ENCODE measurements at places on chromosomes 1 and 21.

DNA sequence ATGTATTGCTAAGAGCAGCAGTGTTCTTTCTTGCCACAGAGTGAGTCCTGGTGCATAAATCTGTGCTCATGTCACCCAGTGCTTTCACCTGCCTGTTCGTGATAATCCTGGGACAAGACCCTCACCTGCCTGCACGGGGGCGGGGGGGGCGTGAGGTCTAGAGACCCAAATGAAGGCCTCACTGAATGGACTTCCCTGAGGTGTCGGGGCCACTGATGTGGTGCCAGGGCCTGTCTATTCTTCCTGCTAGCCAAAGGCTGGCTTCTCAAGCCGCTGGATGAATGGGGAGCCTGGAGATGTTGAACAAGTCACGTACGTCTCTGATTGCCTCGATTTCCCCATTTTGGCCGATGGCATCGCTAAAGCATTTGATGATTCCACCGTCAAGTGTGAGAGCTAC, 118.8 kb upstream of the IRF2BP2 start:
- DNase-seq = no peak

GRCh38 chr21:33808715-33809367, 106.8 kb downstream of the ATP5PO start:
- DNase-seq = no peak

GRCh38 chr1:164928232-164928812, 369.3 kb downstream of the PBX1 start:
- no peak for DNase-seq

DNA sequence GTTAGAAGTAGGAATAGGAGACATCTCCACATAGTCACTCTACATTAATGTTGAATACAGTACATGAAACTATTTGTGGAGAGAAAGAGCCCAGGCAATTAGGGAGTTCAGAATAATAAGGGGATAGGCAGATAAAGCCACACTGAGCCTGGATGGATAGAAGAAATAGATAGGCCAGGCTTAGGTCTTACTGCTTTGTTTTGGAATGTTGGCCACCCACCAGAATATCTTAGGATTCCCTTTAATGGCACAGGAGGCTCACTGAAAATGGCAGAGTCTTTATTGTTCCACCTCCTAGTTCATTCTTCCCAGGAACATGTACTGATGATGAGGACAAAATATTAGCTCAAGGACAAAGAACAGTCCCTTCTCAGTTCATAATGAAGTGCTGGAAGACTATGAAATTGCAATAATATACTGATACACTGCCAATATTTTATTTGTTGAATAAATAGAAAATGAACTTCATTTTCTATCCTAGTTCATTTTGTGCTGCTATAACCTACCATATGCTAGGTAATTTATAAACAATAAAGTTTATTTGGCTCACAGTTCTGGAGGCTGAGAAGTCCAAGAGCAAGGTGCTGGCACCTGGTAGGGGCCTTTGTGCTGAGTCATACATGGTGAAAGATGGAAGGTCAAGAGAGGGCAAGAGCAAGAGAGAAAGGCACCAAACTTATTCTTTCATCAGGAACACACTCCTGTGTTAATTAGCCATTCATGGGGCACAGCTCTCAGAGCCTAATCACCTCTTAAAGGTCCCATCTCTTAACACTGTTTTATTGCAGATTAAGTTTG, 87.3 kb downstream of the TBX15 start:
- DNase-seq = no peak

DNA sequence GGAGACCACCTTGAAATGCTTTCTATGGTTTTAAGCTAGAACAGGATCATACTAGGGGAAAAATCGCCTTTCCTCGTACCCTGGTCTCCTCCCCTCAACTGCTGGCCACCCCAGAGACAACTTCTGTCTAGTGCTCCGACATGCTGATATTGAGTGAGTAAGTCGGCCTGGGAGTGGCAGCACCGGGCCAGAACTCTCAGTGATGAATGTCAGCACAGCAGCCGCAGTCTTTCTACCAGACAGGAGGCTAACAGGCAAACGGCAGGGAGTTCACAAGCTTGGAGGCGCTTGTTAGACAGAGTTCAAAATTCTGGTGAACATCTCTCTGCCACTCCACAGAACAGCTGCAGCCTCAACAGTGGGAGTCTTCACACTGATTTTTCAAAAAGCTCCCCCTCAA, 716.9 kb downstream of the ADGRL2 start:
- no peak for DNase-seq

- no peak for DNase-seq
These were observed 3.2 kb upstream of the TNFSF4 start for GRCh38 chr1:173210283-173210682.

GRCh38 chr1:198443365-198444233, 96.9 kb downstream of the ATP6V1G3 start:
- no peak for DNase-seq

DNA sequence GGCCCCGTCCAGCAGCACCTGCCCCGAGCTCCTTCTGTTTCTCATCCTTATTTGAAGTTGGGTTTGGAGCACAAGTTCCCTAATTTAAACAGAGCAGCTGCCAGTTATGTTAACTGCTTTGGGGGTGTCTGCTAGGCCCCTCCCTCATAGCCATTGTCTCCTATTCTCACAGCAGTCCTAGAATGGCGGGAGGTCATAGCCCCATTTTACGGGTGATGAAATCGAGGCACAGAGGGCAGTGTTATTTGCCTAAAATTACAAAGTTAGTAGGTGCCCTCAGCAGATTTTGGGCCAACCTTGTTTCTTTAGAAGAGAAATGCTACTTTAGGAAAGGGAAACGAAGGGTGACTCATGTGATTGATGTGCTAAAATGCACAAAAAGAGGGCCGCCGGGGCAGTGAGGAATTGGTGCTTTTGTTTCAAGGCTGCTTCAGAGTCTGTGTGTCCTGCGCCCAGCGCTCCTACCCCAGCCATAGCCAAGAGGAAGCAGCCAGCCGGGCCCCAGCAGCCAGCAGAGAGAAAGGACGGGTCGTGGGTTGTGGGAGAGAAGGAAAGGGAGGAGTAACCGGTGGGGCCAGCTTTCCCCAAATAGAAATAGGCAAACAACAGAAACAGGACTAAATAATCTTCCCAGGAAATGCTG, 13.0 kb downstream of the VANGL1 start:
- no peak for DNase-seq

DNA sequence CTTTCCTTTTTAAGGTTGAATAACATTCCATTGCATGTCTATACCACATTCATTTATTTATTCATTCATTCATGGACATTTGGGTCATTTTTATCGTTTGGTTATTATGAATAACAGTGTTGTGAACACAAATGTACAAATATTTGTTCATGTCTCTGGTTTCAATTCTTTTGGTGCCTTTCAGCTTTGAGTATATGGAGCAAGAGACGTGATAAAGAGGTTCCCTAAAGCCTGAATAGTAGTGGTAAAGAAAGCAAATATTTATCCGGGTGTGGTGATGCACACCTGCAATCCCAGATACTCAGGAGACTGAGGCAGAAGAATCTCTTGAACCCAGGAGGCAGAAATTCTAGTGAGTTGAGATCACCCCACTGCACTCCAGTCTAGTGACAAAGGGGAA, 5.3 kb upstream of the RLF start:
- DNase-seq = no peak

DNA sequence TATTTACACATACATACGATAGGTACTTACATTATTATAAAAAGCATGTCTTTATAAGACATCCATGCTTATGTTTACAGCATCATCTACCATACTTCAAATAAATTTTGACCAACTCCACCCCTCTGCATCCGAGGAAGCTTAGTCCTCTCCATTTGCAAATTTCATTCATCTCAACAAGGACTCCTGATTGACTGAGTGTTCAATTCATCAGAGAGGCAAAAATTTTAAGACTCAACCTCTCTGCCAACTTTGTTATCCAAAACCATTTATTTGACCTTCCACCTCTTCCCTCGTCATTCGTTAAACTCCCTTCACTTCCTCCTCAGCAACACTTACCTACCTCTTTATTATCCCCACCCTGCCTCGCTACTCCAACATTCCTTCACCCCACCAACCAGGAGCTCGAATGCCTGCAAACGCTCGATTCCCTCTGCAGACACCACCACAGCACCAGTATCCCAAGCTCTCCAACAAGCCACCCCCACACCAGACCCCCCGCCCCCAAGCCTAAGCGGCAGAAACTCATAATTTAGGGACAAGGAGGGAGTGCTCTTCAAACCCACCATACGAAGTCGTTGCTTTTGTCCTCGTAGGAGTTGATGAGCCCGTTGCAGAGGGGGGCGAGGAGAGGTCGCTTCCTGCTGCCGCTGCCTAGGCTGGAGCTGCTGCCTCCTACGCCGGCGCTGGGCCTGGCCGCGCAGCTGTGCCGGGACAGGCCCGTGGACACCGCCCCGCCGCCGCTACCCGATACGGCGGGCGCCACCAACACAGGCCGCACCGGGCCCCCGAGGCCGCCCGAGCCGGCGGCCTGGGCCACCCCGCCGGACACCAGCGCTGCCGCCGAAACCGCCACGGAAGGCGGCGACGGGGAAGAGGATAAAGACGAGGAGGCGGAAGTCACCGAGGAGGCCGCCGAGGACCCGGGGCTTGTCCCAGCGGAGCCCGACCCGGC, 803 bp downstream of the COP1 start:
- peak; percentile 54 for DNase-seq

- no peak for DNase-seq
These were observed 124.8 kb downstream of the LRIG2 start for GRCh38 chr1:113197719-113198330.

DNA sequence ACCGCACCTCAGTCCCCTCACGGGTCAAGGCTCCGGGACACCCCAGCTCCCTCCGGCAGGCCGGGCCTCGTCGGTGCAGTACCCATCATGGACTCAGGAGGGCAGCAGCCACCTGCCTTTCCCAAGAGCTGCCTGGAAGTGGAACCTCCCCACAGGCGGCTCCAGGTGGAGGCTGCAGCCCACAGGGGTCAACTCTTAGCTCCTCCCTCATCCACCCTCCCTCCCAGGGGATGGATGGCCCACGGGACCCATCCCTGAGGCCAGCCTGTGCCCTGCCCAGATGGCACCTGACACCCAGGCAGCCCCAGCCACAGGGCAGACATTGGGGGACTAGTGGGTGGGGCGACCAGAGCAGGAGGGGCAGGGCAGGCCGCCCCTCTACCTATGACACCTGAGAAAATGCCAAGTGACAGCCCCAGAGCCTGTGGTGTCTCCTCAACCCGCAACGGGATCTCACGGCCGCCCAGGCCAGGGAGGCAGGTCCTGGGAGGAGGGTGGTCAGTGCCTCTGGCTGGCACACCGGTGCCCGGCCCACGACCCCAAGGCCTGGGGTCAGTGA, 1.2 kb upstream of the ARHGEF16 start:
- peak; percentile 63 for DNase-seq

DNA sequence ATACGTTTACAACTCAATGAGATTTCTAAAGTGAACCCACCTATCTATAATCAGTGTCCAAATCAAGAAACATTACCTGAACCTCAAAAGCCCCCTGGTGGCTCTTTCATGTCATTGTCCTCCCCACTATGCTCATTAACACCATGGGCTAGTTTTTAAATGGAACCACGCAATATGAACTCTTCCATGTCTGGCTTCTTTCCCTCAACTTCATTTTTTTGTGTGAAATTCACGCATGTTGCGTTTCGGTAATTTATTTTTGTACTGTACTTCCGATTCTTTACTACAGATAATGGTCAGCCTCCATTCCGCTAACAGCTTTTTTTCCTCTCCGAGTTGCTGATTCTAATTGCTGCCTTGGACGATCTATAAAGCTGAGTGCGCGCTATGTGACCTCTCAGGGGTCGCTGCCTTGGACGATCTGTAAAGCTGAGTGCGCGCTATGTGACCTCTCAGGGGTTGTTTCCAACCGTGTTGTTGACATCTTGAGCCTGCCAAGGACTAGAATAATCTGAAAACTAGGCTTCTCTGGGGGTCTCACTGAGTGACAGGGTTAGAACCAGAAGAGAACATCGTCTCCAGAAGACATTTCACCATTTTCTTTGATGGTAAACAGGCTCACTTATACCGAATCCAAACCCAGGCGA, 1.1 kb upstream of the CACYBP start:
- DNase-seq = no peak

DNA sequence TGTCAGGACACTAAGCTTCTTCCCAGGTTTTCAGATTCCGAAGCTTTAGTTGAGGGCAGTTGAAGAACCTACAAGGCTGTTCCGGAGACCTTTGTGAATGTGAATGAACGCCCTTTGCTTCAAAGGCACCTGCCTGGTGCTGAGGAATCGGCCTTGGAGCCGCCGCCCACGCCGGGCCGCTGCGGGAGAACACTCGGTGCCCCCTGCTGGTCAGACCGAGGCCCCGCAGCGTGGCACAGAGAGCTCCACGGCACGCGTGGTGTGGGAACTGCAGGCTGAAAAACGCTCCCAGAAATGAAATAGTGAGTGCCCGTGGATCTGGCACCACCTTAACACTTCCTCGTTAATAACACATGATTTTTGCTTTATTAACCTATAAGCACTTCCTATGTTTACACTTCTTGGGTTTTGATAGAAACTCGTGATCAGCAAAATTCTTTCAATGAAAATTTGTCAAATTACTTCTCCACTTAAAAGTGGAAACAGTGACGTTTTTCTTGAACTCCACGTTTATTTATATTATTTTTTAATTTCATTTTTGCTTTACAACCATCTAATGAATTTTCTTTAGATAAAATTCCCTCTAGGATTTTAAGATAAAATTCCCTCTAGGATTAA, 460.6 kb downstream of the DSCAM start:
- no peak for DNase-seq

GRCh38 chr1:84598846-84599741, 24.9 kb upstream of the CTBS start:
- no peak for DNase-seq

DNA sequence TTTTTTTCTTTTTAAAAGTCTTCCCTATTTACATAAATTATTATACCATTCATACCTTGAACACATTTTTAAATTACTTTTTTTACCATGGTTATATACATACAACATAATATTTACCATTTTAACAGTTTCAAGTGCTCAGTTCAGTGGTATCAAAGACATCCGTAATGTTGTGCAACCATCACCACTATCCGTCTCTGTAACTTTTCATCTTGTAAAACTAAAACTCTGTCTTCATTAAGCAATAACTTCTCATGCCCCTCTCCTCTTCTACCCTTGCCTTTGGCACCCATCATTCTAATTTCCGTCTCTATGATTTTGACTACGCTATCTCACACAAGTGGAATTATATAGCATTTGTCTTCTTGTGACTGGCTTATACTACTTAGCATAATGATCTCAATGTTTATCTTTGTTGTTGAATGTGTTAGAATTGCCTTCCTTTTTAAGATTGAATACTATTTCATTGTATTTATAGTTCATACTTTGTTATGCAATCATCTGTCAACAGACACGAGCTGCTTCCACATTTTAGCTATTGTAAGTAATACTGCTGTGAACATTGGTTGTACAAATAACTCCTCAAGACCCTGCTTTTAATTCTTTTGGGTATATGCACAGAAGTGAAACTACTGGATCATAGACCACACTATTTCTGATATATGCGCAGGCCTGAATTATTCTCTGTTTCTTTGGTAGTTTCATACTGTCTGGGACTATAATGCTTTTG, 689.5 kb upstream of the NCAM2 start:
- DNase-seq = no peak

GRCh38 chr1:98702976-98703375, 41.5 kb downstream of the SNX7 start:
- DNase-seq = no peak

GRCh38 chr1:17742583-17742982, 12.6 kb upstream of the ACTL8 start:
- DNase-seq = no peak

GRCh38 chr1:67636146-67636545, 48.9 kb upstream of the GADD45A start:
- no peak for DNase-seq
